Stimulated activated CD8-positive, alpha-beta memory T cell treated with anti-CD3 and anti-CD28 coated beads, Interleukin-12 subunit alpha, Interleukin-12 subunit beta, amount 100 ng/mL, for 1 hour (primary cell): ENCODE measurements at places on chromosomes 11 and 22.

DNA sequence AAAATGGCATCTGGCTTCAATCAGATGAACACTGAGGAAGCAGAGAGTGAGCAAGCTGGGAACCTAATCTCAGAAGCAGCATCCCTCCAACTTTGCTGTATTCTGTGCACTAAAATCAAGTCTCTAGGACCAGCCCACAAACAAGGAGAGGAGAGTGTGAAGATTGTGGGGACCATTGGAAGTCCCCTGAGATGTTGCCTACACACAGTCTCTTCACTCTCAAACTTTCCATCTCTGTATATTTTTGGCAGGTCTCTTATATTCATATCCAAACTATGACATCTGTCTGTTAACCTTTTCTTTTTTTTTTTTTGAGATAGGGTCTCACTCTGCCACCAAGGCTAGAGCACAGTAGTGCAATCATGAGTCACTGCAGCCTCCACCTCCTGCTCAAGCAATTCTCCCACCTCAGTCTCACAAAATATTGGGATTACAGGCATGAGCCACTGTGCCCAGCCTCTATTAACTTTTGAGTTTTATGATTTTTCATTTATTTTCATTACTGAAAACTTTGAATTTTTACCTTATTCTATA lies 1096.4 kb downstream of the TBC1D22A start:
- no peak for DNase-seq

DNA sequence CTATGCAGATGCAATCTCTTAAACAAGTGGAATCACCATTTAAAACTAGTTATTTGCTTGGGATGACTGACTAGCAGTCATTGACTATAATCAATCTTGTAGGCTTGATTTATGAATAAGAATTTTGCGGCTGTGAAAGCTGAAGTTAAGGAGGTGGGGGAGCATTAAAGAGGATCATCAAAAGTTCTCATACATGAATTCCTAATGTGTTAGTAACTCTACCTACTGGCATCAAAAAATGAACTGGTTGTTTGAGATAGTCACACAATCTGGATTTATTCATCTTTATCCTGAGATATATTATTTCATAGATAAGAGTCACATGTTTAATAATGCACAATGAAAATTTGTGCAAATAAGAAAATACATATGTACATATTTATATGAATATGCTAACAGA lies 393.6 kb downstream of the LUZP2 start:
- no peak for DNase-seq

DNA sequence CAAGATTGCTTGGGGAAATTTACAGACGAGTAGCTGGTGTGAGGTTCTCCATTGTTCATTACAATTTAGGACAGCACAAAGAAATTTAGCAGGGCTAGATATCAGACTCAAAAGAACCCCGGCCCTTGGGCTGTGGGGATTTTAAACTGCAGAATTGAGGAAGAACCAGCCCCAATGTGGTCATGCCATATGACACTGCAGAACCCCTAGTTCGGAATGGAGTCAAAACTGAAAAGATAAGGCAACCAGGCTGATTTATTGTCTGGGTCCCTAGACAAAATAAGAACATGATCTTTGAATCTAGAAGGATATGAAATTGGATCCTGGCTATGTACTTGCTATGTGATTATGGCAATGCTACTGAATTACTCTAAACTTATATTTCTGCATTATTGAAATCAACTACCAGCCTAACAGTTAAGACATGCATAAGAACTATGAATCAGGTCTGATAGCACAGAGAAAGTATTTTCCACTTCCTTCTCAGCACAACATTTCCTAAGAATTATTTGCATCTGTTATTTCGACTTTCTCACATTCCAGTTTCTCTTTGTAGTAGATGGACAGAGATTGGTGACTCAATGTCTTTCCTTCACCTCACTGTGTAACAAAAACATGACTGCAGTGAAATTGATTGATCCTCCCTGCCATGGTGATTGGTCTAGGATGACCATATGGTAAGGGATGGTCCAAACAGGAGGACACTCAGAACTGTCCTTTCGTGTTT lies 13.2 kb downstream of the MMP3 start:
- no peak for DNase-seq

DNA sequence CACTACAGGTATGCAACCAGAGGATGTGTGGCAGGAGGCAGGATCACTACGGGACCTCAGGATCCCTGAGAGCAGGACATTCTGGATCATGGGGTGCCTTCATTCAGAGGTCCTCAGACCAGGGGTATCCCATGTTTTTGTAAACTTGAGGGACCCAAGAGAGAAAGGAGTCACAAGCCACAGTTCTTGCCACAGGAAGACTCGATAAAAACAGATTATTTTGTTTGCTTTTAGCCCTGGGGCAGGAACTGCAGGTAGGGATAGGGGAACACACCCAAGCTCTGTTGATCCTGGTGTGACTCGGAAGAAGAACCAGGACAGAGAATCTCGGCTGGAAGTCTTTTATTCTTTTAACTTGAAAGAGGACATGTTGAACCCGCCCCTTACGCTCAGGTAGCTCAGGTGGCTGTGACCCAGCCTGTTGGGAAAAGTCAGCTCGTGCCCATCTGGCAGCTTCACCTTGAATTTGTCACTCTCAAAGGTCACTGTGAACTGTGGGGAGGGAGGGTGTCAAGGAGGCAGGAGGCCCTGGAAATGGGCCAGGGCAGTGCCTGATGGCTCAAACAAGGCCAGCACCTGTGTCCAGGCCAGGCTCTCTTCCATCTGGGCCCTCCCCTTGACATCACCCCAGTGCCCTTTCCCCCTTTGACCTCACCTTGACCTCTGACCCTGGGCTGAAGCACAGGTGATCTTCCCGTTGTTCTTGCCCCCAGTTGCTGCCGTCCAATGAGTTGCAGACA lies 9.8 kb downstream of the LGALS2 start:
- DNase-seq = no peak

GRCh38 chr11:475941-476340 lies 25.9 kb downstream of the PTDSS2 start:
- DNase-seq = no peak

DNA sequence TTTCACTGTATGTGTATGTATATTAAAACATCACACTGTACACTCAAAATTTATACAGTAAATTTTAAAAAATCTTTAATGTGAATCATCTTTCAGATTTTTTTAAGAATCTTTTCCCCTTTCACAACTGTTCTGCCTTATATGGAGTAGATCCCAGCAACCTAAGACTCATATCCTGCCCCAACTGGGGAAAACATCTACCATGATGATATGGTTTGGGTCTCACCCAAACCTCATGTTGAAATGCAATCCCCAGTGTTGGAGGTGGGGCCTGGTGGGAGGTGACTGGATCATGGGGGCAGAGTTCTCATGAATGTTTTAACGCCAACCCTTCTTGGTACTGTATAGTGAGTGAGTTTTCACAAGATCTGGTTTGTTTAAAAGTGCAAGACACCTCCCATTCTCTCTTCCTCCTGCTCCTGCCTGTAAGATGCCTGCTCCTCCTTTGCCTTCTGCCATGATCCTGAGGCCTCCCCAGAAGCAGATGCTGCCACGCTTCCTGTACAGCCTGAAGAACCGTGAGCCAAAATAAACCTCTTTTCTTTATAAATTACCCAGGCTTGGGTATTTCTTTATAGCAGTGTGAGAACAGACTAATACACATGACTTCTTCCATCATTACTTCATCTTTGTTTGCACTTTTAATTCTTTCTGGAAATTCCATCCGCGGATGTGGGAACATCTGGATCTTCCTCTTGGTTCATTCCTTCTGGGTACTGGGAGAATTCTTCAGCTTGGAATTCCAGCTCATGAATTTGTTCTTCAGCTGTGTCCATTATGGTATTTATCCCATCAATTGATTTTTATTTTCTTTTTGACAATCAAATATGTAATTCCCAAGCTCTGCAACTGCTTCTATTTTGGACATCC lies 36.9 kb downstream of the LINC01488 start:
- no peak for DNase-seq

- no peak for DNase-seq
Observed at GRCh38 chr11:125787827-125788226, at the start of gene PATE3. TSS of gene PATE3 (plus strand) at chr11:125788127. CDS start at chr11:125788152, 25 bp downstream.

- DNase-seq = peak; percentile 30
Observed at GRCh38 chr22:20128902-20129746, 2.5 kb upstream of the ZDHHC8 start.

DNA sequence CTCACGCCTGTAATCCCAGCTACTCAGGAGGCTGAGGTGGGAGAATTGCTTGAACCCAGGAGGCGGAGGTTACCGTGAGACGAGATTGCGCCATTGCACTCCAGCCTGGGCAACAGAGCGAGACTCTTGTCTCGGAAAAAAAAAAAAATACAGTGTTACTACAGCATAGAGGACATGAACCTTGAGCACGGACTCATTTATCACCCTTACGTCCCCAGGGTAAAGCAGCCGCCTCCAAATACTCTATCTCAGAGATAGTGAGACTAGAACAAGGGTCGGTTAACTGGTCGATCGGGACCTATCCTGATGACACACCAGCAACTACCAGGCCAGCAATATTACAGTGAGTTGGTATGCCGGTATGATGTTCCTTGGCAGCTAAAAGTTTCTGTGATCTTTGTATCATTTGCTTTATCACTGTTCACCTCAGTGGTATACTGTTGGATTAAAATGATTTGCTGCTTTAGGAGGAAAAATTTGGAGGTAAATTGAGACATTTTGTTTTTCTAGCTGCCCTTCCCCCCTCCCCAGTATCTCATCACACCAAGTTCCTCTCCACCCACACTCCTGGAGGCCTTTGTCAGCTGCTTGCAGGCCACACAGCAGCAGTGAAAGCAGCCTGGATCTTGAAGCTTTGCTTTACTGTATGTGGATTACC lies 7.0 kb upstream of the SIDT2 start:
- no peak for DNase-seq

GRCh38 chr22:47591016-47591415 lies 828.6 kb downstream of the TBC1D22A start:
- no peak for DNase-seq

GRCh38 chr11:124633355-124633754 lies 10.7 kb downstream of the TBRG1 start:
- DNase-seq = no peak

- no peak for DNase-seq
Observed at GRCh38 chr11:35682230-35683173, 19.9 kb downstream of the TRIM44 start.

DNA sequence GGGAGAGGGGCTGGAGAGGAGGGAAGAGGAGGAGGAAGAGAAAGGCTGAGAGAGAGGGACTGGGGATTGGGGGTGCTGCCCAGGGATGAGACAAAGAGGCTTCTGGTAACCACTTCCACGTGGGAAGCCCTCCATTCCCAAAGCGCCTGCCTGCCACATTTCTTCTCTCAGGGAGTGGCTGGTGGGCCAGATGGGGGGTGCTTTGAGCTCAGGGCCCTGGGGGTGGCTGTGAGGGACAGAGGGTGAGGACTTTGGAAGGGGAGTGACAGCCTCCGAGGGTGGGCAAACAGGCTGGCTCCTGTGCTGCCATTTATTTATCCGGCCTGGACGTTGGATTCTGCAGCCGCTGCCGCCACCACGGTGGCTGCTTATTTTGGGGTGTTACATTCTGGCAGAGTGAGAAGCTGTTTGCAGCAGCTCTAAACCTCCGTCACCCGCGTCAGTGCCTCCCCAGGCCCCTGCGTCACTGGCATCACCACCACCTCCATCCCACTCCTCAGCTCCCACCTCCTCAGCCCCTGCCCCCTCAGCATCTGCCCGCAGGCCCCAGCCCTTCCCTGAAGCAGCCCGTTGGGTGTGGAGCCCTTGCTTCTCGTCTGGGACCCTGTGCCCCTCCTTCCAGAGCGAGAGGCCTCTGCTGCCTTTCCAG lies 1.6 kb downstream of the RTN4RL2 start:
- DNase-seq = no peak

- DNase-seq = no peak
Observed at GRCh38 chr11:100691896-100692653, 5.0 kb downstream of the ARHGAP42 start.

- DNase-seq = no peak
Observed at GRCh38 chr22:30307041-30307574, 17.8 kb upstream of the CASTOR1 start.

GRCh38 chr22:44383064-44383575 lies 70.4 kb upstream of the SHISAL1 start:
- no peak for DNase-seq

DNA sequence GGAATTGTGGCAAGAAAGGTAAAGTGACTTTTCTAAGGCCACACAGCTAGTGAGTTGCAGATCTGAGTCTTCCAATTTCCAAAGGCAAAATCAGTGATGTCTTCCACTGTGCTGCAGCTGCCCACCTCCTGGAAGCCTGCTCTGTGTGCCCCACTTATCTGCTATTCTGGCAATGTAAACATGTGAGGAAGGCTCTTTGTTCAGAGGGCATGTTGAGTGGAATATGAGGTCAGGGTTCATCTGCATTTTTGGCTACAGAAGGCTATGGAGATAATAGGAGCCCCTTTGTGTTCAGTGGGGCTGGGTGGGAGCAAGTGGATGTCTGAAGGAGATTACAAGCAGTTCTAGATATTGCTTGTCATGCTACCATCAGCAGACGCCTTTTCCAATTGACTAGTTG lies 396.2 kb downstream of the BUD13 start:
- no peak for DNase-seq

- no peak for DNase-seq
Observed at GRCh38 chr11:95514416-95515110, 275.0 kb downstream of the FAM76B start.

GRCh38 chr11:96026310-96026709 lies 102.4 kb upstream of the MTMR2 start:
- no peak for DNase-seq

DNA sequence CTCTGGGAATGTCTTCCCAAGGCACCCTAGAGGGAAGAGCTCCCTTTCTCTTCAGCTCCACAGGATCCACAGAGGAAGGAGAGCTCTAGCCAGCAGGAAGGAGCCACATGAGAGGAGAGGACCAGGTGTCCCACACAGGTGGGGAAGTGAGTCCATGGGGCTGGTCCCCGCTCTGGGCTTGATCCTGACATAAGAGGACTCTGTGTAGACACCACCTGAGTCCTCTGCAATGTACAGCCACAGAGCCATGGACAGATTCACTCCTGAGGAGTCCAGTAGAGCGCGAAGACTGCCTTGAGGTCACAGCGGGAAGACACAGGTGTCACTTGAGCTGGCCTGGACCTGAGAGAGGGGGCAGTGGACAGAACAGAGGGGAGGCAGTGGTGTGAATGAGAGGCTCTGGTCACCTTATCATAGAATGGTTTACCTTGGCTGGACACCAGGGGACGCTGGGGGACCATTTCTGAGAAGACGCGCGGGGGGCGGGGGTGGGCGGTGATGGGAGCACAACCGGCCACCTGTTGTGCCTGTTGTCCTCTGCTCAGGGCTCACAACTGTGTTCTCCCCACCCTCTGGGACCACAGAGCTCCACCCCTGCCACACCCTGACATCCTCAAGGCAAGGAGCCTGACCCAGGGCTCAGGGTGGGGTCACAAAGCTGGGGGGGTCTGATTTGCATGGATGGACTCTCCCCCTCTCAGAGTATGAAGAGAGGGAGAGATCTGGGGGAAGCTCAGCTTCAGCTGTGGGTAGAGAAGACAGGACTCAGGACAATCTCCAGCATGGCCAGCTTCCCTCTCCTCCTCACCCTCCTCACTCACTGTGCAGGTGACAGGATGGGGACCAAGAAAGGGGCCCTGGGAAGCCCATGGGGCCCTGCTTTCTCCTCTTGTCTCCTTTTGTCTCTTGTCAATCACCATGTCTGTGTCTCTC lies 128.2 kb downstream of the ZNF280B start:
- DNase-seq = no peak
